Mesenchymal stem cell (in vitro differentiated cells and primary cell): ENCODE measurements at places on chromosomes 7 and 10.

GRCh38 chr10:97596101-97597082, 6.9 kb downstream of the C10orf62 start:
- H3K27me3 ChIP-seq = no peaks in the 10 kb centered on the region
- H3K4me1 ChIP-seq = peaks cover 15% of the 10 kb centered on the region
- peak; percentile 90 for DNase-seq
- H3K4me3 ChIP-seq = peak overlapping the region; percentile 15
- peak overlapping the region; percentile 64 for H3K27ac ChIP-seq
- peaks cover 13% of the 10 kb centered on the region for H3K36me3 ChIP-seq

DNA sequence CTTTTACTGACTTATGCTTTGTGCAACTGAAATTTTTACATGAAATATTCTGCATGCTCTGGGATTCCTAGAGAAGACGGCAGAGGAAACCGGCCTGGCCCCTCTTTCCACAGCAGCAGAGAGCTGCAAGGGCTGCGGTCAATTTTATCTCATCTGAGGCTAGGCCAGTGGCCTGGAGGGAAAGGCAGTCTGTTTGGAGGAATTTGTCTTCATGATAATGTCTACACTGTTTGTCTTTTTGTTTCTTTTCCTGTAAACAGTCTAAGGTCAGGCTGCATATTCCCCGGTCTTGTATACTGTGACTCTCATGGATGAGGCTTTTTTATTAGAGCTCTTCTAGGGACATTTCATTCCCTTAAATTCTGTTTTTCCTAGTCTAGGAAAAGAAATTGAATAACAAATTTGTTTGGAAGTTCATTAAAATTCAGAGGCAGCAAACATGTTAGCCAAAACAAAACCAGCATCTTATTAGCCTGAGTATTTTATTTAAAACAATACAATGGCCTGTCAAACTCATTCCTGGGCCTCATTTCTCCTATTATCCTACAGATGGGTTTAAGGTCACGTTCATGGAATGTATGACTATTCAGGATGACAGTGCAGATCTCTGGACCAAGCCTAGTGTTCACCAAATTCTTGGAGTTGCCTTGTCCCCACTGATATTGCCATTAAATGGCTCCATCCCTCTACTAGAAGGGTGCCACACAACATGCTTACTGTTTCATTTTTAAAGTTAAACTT, 26.4 kb downstream of the LAMB4 start:
- no peaks in the 10 kb centered on the region for H3K36me3 ChIP-seq
- H3K27me3 ChIP-seq = no peaks in the 10 kb centered on the region
- H3K4me3 ChIP-seq = no peak overlapping the region
- DNase-seq = peak; percentile 76
- no peak overlapping the region for H3K27ac ChIP-seq
- peaks cover 2% of the 10 kb centered on the region for H3K4me1 ChIP-seq

DNA sequence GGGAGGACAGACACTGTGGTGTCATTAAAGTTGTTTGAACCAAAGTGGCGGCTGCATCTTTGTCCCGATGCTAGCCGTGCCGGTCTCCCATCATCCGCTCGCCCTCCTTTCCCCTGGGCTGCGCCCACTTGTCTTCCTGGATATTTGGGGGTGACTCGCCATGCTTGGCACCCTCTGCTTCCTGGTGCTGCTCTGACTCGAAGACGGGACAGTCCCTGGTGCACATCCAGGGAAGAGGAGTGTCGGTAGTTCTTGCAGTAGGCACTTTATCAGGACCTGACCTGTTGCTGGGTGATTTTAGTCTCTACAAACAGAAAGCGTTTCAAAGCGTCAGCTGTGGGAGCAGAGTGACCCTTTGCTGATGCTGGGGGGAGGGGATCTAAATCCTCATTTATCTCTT, 68.3 kb upstream of the DNAJB6 start:
- DNase-seq = no peak
- peaks cover 53% of the 10 kb centered on the region for H3K36me3 ChIP-seq
- peaks cover 14% of the 10 kb centered on the region for H3K4me1 ChIP-seq
- no peaks in the 10 kb centered on the region for H3K27me3 ChIP-seq
- H3K4me3 ChIP-seq = no peak overlapping the region
- H3K27ac ChIP-seq = no peak overlapping the region

DNA sequence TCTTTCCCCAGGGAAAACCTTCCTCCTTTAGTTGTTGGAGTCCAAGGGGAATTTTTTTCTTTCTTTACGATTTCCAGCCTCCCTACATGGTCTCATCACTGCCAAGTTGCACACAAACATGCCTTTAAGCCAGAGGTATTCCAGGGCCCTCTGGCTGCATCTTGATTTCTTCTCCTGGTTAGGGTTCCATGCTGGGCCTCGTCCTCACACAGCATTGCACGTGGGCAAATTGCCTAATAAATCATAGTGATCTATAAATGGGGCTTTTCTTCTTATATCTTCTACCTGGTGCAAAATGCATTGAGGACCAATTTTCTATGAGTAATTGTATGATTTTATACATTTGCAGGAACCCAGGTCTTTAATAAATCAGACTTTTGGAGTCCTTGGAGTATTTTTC, 284.2 kb downstream of the C7orf25 start:
- H3K4me3 ChIP-seq = no peak overlapping the region
- H3K4me1 ChIP-seq = no peaks in the 10 kb centered on the region
- no peaks in the 10 kb centered on the region for H3K36me3 ChIP-seq
- no peaks in the 10 kb centered on the region for H3K27me3 ChIP-seq
- no peak for DNase-seq

DNA sequence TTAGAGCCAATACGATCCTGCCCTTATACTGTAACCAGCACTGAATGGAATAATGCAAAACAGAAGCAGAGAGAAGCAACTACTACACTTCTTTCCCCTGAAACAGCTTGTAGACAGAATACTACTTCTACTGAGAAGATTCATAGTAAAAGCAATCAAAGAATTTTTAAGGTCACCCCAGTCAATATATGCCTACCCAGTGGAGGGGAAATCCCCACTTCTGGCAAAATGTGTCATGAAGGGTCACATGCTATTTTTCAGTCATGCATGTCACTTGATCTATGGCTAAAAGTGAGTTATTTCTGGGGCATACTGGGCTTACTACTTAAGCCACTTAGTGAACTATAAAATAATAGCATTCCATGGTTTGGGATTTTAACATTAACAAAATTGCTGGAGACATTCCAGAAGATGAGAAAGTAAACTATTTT, 25.6 kb downstream of the IRF5 start:
- H3K4me1 ChIP-seq = no peaks in the 10 kb centered on the region
- H3K36me3 ChIP-seq = peaks cover 76% of the 10 kb centered on the region
- no peak overlapping the region for H3K4me3 ChIP-seq
- peak overlapping the region; percentile 89 for H3K27ac ChIP-seq

- peaks cover 2% of the 10 kb centered on the region for H3K4me1 ChIP-seq
- H3K27ac ChIP-seq = no peak overlapping the region
- H3K36me3 ChIP-seq = no peaks in the 10 kb centered on the region
- no peak overlapping the region for H3K4me3 ChIP-seq
Measured at GRCh38 chr10:121411004-121411403, 187.2 kb downstream of the FGFR2 start.

GRCh38 chr7:2698581-2699288, 10.7 kb downstream of the AMZ1 start:
- no peak overlapping the region for H3K4me3 ChIP-seq
- peaks cover 3% of the 10 kb centered on the region for H3K4me1 ChIP-seq
- H3K27ac ChIP-seq = no peak overlapping the region

DNA sequence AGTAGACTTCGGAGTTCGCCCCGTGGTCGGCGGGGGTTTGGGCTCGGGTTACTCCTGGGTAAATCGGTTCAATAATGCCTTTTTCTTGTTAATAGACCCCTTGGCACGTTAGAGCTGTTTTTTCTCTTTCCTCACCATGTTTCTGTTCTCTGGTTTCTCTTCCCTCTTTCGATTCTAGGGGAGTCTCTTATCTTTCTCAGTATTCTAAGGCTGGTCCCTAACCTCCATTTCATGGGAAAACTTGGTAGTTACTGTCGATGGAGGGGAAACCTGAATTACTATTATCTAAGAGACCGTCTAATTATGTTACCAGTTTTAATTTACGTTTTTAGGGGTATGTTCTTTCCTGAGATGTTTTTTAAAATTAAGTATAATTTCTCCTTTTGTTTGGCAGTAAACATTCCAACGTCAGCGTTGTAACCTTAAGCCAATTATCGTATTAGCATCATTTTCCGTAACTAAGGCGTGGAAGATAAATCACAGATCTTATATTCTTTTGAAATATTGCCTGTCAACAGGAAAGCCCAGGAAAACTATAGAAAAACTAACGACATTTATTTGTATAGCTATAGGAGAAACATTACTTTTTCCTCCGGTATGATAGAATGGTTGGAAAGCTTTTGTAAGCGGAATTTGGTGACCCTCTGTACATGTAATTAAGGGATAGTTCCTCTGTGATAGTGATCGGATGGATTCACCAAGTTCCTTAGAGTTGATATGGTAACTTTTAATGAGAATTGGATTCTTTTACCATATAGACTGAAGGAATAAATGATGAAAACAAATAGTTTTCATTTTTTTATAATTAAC, 847 bp downstream of the BTAF1 start:
- no peaks in the 10 kb centered on the region for H3K27me3 ChIP-seq
- H3K27ac ChIP-seq = no peak overlapping the region
- H3K4me1 ChIP-seq = peaks cover 2% of the 10 kb centered on the region

DNA sequence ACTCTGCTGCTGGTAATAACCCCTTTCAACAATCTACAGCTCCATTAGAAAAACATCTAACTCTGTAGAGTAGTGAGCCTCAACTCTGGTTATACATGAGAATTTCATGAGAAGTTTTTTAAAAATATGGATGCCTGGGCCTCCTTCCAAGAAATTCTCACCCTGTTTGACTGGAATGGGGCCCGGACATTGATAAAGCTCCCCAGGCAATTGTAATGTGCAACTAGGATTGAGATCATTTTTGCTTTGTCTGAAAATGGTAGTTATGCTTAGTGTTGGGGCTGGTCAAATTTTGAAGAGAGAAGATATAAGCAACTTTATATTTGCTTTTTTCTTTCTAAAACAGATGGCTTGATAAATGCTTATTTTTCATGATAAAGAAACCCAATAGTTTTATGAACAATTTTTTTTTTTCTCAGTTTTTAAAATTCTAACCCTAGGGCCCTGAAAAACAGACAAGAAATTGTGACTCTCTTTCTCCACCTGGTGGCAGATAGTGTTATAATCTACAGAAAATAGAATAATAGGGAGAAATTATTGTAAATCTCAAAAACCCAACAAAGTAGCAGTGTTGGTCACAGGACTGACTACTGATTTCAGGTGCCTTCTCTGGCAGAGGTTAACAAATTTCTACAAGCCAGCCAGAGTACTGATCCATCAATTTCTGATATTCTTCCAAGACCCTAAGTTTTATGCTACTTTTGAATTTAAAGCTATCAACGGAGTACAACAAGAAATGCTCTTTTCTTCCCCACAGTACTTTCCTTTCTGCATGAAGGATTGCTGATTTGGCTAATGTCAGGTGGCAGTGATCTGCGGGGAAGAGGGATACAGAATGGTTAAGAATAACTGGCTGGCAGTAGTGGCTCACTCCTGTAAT, 174.8 kb downstream of the DKK1 start:
- H3K4me3 ChIP-seq = no peak overlapping the region
- H3K27ac ChIP-seq = no peak overlapping the region
- H3K27me3 ChIP-seq = no peaks in the 10 kb centered on the region
- H3K4me1 ChIP-seq = no peaks in the 10 kb centered on the region
- DNase-seq = peak; percentile 49

- DNase-seq = no peak
- H3K4me3 ChIP-seq = no peak overlapping the region
- no peak overlapping the region for H3K27ac ChIP-seq
- H3K36me3 ChIP-seq = no peaks in the 10 kb centered on the region
Measured at GRCh38 chr10:48982584-48982983, 42.9 kb upstream of the LRRC18 start.

GRCh38 chr7:157832006-157832405, 495.2 kb downstream of the DNAJB6 start:
- no peaks in the 10 kb centered on the region for H3K36me3 ChIP-seq
- no peak for DNase-seq
- no peak overlapping the region for H3K4me3 ChIP-seq

- H3K4me3 ChIP-seq = no peak overlapping the region
- no peaks in the 10 kb centered on the region for H3K36me3 ChIP-seq
- H3K4me1 ChIP-seq = no peaks in the 10 kb centered on the region
- no peaks in the 10 kb centered on the region for H3K27me3 ChIP-seq
Measured at GRCh38 chr7:70926666-70927065, 205.3 kb upstream of the GALNT17 start.

GRCh38 chr7:74064696-74065095, 18.9 kb upstream of the LIMK1 start:
- H3K4me3 ChIP-seq = no peak overlapping the region
- no peaks in the 10 kb centered on the region for H3K27me3 ChIP-seq
- DNase-seq = no peak
- H3K4me1 ChIP-seq = peaks cover 9% of the 10 kb centered on the region
- H3K36me3 ChIP-seq = peaks cover 5% of the 10 kb centered on the region

GRCh38 chr10:82245906-82246560, 371.0 kb downstream of the NRG3 start:
- H3K27me3 ChIP-seq = no peaks in the 10 kb centered on the region
- H3K4me3 ChIP-seq = no peak overlapping the region
- H3K27ac ChIP-seq = no peak overlapping the region
- no peaks in the 10 kb centered on the region for H3K36me3 ChIP-seq
- DNase-seq = peak; percentile 29
- H3K4me1 ChIP-seq = no peaks in the 10 kb centered on the region

DNA sequence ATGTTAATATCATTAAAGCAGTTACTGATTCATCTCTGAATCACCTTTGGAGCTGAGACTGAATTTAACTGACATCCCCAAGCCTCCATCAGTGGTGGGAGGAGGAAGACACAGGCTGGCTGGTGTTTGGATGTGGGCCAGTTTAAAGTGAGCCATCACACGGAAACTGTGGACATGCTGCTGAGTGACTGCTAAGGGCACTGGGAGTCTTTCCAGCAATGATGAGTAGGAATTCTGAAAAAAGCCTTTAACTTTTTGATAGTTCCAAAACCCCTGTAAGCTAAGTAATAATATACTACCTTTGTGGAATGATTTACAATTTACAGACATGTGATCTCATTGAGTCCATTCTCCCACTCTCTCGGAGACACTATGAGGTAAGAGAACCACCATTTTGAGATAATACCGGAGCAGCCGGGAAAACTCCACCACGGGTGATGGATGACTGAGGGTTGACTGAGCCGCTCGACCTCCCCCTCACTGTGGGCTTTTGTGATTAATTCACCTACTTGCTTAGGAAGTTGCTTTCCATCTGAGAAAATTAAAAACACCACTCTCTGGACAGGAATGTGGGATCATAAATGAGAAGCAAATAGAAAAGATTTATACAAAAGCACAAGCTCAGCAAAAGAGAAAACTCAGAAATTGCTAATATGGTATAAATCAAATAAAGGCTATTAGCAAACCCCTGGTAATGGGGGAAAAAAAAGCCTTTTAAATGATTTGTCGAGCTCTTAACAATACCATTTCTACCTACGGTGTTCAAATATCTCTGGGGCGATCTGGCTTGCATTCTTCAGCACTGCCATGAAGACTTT, 194.8 kb downstream of the FANK1 start:
- peak overlapping the region; percentile 93 for H3K27ac ChIP-seq
- peak; percentile 81 for DNase-seq

- DNase-seq = peak; percentile 100
- H3K36me3 ChIP-seq = no peaks in the 10 kb centered on the region
- H3K27ac ChIP-seq = peak overlapping the region; percentile 96
- peaks cover 4% of the 10 kb centered on the region for H3K4me1 ChIP-seq
- H3K27me3 ChIP-seq = no peaks in the 10 kb centered on the region
Measured at GRCh38 chr7:138002096-138002827, 376 bp upstream of the CREB3L2 start.
